Retina (tissue), 1 donor: ENCODE measurements at places on chromosomes 16 and 17.

DNA sequence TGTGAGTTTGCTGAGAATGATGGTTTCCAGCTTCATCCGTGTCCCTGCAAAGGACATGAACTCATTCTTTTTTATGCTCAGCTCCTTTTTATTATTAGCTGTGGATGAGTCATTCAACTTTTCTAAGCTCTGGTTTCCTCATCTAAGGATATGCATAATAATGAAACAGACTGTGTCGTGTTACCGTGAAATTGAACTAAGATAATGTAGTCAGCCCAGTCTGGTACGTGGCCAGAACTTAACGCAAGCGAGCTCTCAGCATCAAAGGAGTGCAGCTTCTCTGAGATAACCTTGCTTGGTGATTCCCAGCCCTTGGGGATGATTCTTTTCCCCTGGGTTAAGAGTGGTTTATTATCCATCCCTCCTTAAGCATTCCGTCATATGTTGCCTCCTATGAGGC lies 454.3 kb upstream of the EEF2KMT start:
- DNase-seq = no peak

- DNase-seq = no peak
These were observed 151.7 kb downstream of the PRKCB start for GRCh38 chr16:23987443-23987842.

- DNase-seq = peak; percentile 82
These were observed 1.1 kb upstream of the MLLT6 start for GRCh38 chr17:38703742-38704605.

GRCh38 chr16:13448346-13448745 lies 471.6 kb upstream of the ERCC4 start:
- no peak for DNase-seq

- no peak for DNase-seq
These were observed 113.7 kb upstream of the ZKSCAN2 start for GRCh38 chr16:25371342-25371741.

DNA sequence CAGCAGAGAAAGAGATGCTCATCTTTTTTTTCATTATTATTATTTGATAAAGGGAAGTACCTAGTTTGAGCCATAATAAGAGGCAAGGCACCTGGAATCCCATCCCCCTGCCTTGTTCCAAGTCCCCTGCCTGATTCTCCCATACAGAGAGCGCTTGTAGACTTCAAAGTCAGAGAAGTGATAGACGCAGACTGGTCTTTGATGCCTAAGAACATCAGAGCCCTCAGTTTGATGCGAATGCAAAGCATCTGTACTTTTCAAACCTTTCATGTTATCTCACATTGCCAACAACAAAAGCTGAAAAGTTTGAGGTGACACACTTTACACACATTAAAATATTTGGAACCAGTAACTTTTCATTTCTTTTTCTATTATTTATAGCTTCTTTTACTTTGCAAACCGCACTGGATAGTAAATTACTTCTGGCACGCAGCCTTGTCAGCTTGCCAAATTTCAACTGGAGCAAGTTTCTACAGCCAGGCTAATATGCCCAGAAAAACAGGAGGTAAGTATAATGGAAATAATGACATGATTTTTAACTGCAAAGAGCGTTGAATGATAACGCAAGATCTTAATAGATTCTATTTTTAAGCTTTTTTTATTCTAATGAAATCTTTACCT lies 5.9 kb upstream of the UTP6 start:
- DNase-seq = no peak

DNA sequence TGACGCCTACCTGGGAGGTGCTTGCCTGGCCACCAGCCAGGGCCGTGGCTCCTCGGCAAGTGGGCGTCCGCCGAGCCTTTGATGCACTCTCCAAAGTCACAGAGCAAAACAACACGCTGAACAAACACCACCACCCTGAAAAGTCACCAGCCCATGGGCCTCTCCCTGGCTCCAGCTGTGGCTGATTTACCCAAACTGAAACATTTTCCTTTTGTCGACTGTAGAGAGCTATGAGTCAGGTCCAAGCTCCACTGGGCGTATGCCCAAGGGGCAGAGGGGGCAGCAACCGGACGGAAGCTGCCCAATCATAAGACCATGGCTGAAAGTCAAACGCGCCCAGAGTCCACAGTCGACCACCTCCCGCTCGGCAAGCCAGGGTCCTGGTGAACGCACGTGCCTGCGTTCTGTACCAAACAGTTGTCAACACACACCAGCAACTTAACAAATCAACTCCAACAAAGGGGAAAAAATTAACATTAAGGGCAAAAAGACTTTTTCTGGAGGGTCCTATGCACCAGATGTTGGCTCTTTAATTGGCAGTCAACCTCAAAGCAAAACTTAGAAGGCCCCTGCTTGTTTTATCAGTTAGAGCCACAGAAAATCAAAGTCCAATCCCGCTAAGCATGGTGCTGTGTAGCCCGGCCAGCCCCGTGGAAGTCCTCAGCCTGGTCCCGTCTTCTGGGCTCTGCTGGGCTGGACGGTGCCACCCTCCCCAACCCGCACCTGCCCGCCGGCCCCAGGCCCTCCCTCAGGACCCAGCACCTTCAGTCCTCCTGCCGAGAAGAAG lies 47.3 kb downstream of the TBC1D16 start:
- DNase-seq = no peak

DNA sequence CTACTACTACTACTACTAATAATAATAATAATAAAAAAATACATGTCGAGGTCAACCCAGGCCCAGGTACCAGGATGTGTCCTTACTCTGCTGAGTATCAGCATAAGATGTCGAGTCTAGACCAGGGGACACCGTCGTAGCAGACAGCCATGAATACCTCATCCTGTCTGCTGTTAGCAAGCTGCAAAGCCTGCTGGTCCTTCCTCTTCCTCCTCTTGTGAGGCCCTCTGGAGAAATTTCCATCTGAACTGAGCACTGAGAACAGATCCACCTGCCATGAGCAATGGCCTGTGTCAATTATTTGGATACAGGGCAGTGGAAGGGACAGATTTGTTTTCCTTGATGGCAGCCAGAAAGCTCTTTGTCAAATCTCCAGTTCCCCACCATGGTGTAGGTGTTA lies 168.5 kb downstream of the XYLT1 start:
- DNase-seq = no peak

DNA sequence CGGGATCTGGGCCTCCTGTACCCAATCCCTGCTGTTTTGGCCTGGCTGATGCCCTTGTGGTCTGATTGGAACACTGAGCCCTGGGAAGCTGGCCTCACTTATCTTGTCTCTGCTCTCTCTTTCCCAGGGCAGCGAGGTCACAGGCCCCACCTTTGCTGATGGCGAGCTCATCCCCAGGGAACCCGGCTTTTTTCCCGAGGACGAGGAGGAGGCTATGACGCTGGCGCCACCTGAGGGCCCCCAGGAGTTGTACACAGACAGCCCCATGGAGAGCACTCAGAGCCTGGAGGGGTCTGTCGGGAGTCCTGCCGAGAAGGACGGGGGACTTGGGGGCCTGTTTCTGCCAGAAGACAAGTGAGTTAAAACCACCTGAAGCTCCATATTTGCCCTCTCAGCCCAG lies 126.0 kb downstream of the RAB11FIP4 start:
- DNase-seq = no peak

DNA sequence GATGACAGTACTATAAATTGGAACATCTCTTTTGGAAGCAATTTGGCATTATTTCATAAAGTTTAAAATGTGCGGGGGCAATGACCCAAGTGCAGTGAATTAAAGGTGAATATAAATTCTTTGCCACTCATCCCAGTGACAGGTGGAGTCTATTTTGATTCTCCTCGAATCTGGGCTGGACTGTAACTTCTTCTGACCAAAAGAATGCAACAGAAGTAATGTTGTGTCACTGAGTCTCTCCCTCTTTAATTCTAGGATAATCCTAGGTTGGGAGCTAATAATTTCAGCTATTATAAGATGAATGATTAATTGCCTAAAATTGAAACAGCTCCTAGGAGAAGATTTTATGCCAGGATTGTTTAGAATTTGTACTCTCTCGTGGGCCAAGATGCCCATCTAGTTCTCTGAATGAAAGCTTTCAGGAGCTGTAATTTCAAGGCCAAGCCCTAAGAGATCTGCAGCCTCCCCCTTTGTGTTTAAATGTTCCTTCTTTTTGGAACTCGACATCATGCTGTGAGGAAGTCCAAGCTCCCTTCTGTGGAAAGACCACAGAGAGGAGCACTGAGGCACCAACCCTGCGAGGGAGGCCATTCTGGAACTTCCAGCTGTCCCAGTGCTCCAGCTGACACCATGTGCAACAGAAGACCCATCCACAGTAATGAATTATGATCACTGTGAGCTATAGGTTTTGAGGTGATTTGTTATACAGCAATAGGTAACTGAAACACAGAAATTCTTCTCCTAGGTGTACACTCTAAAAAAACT lies 208.1 kb downstream of the COPRS start:
- no peak for DNase-seq

DNA sequence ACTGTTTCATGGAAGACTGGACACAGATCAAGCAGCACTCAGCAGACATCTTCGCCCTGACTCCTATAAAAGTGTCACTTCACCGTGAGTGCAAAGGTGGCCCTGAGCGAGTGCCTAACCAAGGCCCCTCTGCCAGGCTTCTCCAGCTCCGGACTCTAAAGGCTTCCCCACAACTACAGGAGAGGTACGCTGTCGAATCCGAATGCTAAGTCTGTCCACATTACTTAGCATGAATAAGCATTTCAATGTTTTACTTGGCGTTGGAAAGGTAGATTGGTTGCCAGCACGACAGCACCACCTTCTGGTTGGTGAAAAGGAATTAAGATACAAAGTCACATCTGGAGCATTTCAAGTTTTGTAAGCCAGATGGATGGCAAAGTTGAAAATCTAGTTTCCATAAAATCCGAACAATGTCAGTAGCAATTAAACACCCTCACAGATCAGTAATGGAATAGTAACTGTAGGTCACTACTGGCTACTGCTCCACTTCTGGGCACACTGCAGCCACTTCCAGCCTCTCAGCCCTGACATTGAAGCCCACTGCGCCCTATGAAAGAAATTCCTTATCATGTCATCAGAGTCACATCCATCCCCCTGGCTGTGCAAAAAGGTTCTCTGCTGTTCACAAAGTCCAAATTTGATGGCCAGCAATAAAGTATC lies 100.9 kb downstream of the PARN start:
- DNase-seq = peak; percentile 64

DNA sequence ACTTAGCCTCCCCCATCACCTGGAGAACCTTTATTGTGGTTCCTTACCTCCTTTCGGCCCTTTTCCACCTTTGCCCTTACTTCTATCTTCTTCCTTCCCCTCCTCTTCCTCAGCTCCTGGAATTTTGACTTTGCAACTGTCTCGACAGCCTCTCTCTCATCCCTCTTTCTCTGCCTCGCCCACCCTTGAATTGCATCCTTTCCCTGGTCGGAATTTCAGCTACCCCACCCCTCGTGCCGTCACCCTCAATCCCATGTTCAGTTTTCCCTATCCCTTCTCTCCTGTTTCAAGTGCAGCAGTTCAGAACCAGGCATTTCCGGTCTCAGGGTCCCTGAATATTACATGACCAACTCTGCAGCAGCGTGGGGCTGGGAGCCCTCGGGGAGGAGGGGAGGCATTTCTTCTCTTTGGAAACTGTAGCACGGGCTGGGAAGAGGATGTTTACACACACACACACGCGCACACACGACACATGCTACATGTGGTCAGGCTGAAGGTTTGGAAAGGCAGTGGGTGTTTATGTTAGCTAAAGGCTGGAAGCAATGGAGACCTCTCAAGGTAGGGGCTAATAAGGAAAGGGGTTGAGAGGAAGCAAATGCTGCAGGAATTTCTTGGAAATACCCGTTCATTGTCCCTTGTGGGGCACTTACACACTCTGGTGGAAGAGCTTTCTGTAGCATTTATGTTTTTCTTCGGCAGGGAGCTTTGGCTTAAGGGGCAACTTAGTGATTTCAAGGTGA lies 971 bp downstream of the MINK1 start:
- peak; percentile 54 for DNase-seq

GRCh38 chr16:12120217-12120981 lies 143.9 kb downstream of the SNX29 start:
- DNase-seq = peak; percentile 83

- no peak for DNase-seq
These were observed 127.3 kb upstream of the MON1B start for GRCh38 chr16:77063676-77064016.

DNA sequence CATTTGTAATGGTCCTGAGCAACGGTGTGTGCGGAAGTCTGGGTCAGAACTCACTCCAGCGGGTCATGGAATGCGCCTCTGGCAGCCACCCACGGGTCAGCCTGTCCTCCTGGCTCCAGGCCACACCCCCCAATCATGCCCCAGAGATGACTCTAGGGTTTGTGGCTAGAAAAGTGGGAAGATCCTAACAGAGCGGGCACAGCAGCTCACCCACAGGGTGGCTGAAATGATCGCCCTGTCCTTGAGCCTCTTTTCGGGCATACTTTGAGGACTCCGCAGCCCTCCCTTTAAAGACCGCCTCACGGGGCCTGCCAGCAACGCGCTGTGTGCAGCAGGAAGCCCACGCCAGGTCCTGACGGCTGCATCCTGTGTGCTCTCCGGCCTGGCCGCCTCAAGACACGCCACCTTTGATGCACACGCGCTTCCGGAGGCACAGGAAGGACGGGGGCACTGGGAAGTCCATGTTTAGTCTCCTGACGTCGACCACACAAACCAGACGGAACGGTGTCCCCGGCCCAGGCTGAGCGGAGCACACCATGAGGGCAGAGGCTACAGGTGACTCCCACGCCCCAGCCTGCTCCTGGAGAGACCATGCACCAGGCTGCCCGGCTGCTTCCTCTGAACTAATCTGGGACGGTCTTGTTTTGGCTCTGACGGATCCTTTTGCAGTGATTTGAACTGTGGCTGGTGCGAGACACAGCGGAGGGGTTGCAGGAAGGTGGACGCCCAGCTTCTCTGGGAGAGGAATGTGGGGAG lies 92.9 kb downstream of the TBC1D16 start:
- peak; percentile 44 for DNase-seq

DNA sequence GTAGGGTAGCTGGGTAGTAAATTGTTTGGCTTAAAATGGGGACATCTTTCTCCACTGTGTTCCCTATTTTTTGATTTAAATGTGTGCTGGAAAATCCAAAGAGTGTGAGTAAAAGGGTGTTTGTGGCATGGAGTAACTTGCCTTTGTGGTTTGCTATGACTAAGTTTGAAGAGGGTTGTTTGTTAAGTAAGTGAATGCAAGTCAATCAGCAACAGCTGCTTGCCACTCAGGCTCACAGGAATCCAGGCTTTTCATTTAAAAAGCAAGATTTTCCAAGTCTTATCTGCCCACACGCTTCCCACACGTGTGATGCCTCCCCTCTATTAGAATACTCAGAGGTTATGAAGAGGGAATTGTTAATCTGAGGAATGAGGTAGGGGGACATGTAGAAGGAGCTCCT lies 847.7 kb upstream of the RBFOX1 start:
- no peak for DNase-seq

- no peak for DNase-seq
These were observed 18.8 kb downstream of the CACNG1 start for GRCh38 chr17:67063141-67063540.

- no peak for DNase-seq
These were observed 12.2 kb downstream of the ADAP2 start for GRCh38 chr17:30933966-30934365.

GRCh38 chr17:38434178-38434665 lies 6.0 kb downstream of the ARHGAP23 start:
- no peak for DNase-seq

GRCh38 chr16:75244225-75244809 lies 7.1 kb downstream of the BCAR1 start:
- DNase-seq = no peak
